ENCODE measurements at places on chromosomes 3 and 15.

DNA sequence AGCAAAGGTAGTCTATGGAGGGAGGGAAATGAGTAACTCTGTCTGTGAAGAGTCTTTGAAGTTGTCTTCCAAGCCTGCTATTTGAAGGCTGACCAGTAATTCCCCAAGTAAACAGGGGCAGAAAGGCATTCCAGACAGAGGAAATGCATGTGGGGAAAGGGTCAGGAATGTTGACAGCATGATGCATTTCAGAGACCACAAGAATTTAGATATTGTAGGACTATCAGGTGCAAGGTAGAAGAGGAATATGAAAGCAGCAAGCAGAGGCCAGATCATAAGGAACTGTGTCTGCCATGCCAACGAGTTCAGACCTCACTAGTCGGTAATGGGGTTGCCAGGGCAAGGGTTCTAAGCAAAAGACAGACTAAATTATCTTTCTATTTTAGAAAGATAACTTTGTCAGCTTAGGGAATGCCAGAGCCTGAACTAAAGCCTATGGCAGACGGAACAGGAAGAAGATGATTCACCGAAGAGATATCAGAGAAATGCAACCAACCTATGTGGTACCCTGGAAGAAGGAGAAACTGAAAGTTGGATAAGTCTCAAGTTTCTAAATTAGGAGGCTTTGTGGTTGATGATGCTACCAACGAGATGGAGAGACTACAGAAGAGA lies 327.0 kb upstream of the RORA start:
- DNase-seq = no peak

GRCh38 chr3:8606701-8607231 lies 37.8 kb downstream of the SSUH2 start:
- DNase-seq = no peak

- no peak for DNase-seq
Measured at GRCh38 chr15:45095661-45096060, 18.3 kb downstream of the DUOX2 start.

DNA sequence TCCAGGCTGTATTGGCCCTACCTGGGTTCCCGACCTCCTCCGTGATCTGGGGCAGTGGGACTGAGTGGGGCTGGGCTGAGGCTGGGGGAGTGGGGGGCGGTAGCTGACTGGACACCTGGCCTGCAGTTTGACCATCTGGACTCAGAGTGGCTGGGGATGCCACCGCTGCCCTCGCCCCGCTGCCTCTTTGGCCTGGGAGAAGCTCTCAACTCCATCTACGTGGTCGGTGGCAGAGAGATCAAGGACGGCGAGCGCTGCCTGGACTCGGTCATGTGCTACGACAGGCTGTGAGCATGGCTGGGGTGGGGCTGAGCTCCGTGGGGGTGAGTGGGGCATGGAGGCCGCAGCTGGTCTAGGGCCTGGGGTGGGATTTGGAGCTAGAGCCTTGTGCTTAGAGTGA lies 2.7 kb downstream of the KLHL40 start:
- DNase-seq = no peak

DNA sequence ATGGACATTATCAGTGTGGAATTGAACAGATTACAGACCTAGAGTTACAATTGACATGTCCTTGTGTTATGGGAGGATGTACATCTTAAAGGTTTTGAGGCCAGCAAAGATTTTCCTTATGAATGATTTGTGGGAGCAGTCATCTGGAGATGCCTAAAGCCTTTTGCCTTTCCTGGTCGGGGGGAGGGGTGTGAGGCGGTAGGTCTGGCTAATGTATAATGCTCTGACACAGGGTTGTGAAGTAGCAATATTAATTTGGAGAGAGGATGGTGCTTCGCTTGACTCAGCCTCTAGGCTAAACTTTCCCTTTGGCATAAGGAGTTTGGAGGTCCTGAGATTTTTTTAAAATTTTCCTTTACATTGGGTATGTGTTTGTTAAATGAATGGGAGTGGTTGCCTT lies 23.3 kb downstream of the FBXO22 start:
- DNase-seq = no peak

DNA sequence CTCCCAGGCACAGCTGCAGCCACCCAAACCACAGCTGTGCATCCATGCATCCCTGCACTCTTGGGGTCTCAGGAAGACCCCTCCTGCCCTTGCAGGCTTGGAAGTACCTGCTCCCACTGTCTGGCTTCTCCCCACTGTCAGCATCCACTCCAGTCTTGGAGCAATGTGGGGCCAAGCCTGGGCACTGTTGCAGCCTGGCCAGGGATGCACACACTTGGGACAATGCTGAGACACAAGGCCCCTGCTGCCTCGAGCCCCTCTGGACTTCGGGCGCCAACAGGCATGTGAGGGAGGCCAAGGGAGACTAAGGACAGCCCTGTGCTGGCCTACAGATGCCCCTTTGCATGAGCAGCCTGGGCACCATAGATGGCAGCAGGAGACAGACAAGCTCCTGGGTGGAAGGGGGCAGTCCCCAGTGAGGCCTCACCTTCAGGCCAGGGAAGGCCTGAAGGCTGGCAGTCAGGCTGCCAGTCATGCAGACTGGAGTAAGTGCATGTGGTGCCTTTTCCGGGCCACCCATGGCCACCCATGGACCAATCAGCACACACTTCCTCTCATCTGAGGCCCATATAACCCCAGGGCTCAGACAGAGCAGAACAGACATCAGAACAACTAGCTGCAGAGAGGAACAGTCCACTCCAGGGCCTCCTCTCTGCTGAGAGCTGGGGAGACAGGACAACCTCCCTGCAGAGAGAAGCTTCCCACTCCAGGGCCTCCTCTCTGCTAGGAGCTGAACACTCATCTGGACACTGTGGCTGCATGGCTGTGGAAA lies 219.0 kb downstream of the VGLL3 start:
- no peak for DNase-seq

- no peak for DNase-seq
Measured at GRCh38 chr3:152826476-152826875, 8.5 kb upstream of the P2RY1 start.

GRCh38 chr15:101805605-101806345 lies 2.5 kb downstream of the OR4F6 start:
- DNase-seq = no peak
